ENCODE measurements at places on chromosomes 5 and 9.

- peak; percentile 23 for DNase-seq
These were observed 23.2 kb upstream of the RCL1 start for GRCh38 chr9:4769321-4770080.

GRCh38 chr5:62731022-62731421, 152.4 kb downstream of the LRRC70 start:
- DNase-seq = no peak

GRCh38 chr9:27618066-27618465, 44.8 kb upstream of the C9orf72 start:
- DNase-seq = no peak

DNA sequence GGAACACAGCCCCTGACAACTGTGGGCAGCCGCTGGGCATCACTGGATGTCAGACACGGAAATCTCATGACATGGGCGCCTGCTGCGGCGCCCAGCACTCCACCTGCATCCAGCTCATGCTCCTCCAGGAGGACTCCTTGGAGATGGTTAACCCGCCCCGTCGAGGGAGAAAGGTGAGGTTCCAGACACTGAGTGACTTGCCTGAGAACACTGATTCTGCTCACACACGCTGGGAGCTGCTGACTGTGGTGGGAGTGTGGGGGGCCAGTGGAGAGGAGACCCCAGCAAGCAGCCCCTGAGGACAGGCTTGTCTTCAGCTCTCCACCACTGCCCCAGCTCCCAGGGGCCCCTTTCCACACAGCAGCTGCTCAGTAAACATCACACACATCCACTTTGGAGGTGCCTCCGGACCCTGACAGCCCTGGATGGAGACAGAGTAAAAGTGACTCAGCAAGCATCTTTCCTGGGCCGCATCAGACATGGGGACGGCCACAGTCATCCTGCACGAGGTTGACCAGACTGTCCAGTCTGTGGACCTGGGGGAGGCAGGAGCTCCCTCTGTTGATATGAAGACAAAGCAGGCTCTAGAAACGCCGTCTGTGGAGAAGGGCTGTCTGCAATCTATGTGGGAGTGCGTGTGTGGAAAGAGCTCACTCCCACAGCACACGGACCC, 283.7 kb upstream of the IRX4 start:
- no peak for DNase-seq

DNA sequence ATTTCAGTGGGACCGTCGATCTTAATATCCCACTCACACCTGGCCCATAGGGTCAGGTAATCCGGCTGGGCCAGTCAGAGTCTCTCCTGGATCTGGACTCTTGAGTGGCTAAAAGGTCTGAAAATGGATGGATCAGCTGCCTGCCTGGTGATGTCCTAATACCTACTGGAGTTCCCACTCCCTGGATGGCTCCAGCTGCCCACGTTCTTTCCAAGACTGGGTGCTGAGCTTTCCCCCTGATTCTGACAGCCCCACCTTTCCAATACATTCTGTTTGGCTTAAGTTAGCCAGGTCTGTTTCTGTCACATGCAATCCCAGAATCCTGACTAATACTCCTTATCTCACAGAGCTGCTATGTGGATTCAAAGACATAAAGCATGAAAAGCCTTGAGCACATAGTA, 10.2 kb downstream of the SH3PXD2B start:
- DNase-seq = no peak

- no peak for DNase-seq
These were observed 362.3 kb downstream of the MAT2B start for GRCh38 chr5:163867738-163868137.

- DNase-seq = no peak
These were observed 151.9 kb downstream of the NTRK2 start for GRCh38 chr9:84821431-84821830.

- no peak for DNase-seq
These were observed 52.4 kb upstream of the CTXN3 start for GRCh38 chr5:127596501-127596900.

- DNase-seq = peak; percentile 84
These were observed 23.4 kb downstream of the WWC1 start for GRCh38 chr5:168314735-168315411.

DNA sequence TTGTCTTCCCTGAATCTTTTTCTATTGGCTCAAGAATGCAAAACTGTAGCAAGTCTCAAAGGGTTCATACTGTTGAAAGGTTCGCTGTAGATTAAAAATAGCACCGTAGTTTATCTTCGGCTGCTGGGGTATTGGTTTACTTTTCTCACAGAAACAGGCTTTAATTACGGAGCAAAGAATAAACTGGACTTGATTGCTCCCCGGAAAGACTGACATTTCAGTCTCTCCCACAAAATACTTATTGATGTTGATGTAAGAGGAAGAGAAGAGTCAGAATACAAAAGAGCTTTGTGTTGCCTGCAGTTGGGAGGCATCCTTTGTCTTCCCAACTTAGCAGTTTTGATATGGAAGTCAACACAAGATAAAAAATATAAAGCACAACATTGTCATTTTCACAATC, 183.9 kb upstream of the DMAC1 start:
- no peak for DNase-seq

- DNase-seq = no peak
These were observed 87.7 kb upstream of the ASS1 start for GRCh38 chr9:130356877-130357584.

DNA sequence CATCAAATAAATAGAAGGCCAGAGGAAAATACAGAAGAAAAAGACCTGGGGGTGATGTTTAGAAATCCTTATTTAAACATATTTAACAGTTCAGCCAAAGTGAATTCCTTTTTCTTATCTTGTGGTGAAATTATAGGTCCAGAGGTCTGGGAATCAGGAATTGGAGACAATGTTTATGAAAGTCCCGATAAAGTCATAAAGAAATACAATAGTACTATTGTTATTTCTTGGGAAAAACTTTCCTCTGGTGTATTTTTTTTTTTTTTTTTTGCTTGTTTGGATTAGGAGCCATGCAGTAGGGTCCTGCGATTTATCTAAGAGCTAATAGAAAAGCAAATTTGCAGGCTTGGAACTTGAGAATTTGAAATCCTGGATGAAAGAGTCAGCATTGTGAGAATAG, 426 bp downstream of the C7 start:
- DNase-seq = no peak

- no peak for DNase-seq
These were observed 341.1 kb downstream of the ASTN2 start for GRCh38 chr9:117073539-117074341.

GRCh38 chr5:175895686-175896102, 24.3 kb downstream of the CPLX2 start:
- no peak for DNase-seq

DNA sequence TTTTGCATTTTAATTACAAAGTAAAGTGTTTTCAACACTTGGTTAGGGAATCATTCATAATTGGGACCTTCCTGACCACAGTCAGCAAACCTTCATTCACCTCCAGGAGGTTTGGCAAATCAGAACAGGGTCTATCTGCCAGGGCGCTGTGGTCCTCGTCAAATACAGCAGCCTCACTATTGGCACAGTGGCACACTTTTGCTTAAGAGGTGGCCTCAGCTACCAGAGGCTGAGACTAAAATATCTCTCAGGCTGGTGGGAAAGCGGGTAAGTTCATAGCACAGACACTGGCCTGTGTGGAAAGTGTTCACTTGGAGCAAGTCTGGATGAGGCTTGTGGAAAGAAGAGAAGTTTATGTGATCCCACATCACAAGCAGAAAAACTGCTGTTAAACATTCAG, 268.6 kb upstream of the DAPK1 start:
- no peak for DNase-seq

- no peak for DNase-seq
These were observed 41.3 kb upstream of the S1PR3 start for GRCh38 chr9:88949961-88950340.

DNA sequence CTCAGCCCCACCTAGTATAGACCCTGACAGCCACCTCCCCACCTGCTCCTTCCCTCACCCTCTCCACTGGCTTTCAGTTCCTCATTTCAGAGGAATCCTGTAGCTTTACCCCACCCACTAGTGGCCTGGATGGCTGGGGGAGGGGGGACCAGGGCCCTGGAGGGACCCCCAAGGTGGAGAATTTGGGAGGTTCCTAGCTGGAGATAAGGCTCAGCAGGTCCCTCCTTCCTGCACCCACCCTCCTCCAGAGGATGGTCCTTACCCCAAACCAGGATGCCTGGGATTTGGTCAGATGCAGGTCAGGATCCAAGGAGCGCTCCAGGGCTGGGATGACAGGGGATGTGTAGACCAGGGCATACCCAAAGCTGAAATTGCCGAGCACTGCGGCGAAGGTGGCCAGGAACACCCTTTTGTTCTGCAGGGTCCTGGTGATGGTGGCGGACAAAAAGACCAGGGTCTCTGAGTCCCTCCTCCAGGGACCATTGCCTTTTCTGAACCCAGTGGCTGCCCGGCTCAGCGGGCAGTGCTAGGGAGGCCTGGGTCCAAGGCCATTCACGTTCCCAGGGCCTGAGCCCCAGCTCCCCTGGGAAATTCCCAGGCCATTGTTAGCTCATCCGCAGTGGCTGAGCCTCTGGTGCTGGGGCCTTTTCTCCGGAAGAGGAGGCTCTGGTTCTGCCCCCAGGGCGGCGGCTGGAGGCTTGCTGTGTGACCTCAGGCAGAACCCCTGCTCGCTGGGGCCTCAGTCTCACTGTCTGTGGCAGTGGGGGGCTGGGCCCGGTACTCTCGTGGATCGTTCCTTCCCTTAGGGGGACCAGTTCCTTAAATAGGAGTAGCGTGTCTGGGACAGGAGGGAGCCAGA, 678 bp downstream of the SLC2A6 start:
- DNase-seq = peak; percentile 6

GRCh38 chr9:1732670-1733069, 282.5 kb upstream of the SMARCA2 start:
- DNase-seq = no peak

- DNase-seq = no peak
These were observed 197.1 kb downstream of the TMC1 start for GRCh38 chr9:72718503-72718902.

DNA sequence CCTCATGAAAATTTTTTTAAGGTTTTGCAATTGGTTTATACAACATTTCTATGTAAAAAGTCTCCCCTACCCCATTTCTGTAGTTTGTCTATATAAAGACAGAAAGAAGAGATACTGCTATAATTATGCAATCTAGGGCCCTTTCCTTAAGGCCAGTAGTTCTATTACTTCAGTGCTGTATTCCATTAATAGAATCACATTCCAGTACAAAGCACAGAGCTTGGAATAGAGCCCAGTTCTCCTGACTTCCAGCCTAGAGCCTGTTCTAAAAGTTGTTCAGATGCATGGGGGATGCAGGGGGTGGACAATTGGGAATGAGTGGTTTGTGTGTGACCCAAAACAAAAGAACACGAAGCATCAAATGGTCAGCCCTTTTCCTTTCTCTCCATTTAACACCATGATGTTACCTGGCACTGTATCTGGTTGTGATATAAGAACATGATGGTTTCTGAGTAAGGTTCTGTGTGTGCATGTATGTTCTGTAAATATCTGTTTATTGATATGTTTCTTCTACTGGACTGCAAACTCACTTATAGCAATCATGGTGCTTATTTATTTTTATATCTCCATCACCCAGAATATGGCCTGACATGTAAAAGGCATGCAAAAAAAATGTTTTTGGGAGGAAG, 8.2 kb upstream of the GRAMD2B start:
- DNase-seq = peak; percentile 56

- DNase-seq = no peak
These were observed 219.8 kb downstream of the ACTL7B start for GRCh38 chr9:108636013-108636412.

DNA sequence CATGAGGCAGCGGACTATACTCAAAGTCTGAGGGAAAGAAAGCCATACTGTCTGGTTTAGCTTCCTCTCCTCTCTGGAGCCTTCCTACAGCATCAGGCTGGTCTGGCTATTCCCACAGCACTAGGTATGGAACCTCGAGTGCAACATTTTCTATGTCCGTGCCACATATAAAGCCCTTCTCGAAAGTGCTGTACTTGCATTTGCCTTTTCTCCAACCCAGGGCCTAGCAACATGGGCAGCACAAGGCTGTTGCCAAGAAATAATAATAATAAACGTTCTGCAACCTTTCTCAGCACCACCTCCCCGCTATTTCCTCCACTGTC, 804 bp downstream of the MED10 start:
- DNase-seq = no peak

DNA sequence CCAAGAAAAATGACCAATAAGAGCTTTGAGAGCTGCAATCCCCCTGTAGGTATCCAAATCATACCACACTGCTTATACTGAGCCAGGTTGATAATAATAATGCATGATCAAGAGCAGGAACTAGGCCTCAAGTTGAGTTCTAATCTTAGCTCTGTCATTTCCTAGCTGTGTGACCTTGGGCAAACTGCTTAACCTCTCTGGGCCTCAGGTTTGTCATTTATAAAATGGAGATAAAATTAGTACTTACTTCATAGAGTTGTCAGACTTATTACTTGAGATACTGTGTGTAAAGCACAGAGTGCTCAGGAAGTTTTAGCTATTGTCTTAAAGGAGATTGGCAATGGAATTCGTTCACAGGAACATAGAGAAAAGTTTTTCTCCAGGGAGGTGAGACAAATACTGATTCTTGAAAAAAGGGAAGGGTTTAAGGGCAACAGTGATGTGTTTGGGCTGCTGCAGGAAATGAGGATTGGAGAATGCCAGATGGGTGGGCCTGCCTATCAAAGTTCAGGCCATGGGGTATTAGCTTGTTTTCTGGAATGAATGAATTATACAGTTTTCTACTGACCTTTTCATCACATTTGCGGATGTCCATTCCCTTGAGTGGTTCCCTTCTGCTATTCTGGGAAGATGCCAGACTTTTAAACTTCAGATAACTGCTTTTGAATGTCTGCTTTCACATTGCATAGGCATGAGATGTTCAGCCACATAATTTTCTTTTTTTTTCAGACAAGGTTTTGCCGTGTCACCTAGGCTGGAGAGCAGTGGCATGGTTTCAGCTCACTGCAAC, 10.2 kb upstream of the ATP6V0E1 start:
- DNase-seq = peak; percentile 63

- DNase-seq = no peak
These were observed 31.7 kb downstream of the NRG2 start for GRCh38 chr5:140011297-140011802.

- no peak for DNase-seq
These were observed 154.7 kb downstream of the ATP10B start for GRCh38 chr5:160697281-160697680.

GRCh38 chr5:82363524-82363923, 85.4 kb upstream of the RPS23 start:
- DNase-seq = no peak

DNA sequence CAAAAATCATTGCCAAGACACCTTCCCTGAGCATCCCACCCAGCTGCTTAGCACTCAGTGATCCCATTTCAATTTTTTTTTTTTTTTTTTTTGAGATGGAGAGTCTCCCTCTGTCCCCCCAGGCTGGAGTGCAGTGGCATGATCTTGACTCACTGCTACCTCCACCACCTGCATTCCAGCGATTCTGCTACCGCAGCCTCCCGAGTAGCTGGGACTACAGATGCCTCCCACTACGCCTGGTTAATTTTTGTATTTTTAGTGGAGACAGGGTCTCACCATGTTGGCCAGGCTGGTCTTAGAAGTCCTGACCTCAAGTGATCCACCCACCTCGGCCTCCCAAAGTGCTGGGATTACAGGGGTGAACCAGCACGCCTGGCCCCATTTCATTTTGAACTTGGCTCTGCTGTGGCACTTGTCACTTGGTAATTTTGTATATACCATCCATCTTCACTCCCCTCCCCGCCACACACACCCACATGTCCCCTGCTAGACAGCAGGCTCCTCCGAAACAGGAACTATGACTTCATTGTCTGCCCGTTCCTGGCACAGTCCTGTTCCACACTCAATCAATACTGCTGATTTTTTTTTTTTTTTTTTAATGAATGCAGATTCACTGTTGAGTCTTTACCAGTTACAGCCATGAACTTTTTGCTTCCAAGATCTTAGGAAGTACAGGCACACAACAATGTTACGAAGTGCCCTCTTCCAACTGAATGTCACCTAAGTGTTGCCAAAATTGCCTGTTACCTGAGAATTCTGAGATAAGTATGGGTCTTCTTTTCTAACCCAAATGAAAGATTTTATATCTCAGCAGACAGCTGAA, 17.3 kb upstream of the ZBTB34 start:
- no peak for DNase-seq
